ENCODE measurements at places on chromosomes 16 and 17.

DNA sequence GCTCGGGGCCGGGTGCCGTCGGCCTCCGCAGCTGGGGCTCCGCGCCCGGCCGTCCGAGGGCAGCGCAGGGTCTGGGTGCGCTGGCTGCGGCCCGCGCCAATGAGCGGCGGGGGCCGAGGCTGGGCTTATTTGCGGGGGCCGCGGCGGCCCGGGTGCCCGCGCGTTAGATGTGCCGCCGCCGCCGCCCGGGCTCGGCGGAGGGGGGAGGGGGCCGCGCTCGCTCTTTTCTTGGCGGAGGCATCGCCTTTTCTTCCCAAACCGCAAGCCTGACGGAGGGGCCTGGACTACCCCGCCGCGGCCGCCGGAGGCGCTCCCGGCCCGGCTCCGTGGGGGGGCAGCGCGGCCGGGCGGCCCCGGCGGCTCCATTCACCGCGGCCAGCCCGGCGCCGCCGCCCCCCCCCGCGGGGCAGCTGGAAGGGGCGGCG is at the start of gene NOTUM:
Gene NOTUM, minus strand, starts transcription at position 101 of the 425 bp plus-strand sequence. CDS start 278 bp downstream, outside the sequence.
- DNase-seq: peak; percentile 39

- DNase-seq: no peak
These were observed 221.2 kb downstream of the CDH13 start for GRCh38 chr16:82848013-82848412.

DNA sequence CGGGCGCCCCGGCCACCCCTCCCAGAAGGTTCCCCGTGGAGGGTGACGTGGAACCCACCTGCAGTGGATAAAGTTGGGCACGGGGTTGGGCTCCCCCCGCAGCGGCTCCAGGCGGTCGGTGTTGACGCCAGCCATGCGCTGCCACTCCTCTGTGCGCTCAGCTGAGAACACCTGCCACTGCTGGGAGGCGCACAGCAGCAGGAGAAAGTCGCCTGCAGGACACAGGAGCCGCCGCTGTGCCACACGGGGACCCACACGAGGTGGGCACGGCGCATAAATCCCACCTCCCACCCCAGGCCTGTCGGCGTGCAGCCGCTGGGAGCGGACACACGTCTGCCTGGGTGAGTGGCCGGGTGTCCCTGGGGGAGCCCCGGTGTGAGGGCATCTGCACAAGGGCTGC is 20.7 kb downstream of the CTU2 start:
- DNase-seq: no peak

- no peak for DNase-seq
These were observed 3.6 kb downstream of the TEX2 start for GRCh38 chr17:64259426-64259825.

DNA sequence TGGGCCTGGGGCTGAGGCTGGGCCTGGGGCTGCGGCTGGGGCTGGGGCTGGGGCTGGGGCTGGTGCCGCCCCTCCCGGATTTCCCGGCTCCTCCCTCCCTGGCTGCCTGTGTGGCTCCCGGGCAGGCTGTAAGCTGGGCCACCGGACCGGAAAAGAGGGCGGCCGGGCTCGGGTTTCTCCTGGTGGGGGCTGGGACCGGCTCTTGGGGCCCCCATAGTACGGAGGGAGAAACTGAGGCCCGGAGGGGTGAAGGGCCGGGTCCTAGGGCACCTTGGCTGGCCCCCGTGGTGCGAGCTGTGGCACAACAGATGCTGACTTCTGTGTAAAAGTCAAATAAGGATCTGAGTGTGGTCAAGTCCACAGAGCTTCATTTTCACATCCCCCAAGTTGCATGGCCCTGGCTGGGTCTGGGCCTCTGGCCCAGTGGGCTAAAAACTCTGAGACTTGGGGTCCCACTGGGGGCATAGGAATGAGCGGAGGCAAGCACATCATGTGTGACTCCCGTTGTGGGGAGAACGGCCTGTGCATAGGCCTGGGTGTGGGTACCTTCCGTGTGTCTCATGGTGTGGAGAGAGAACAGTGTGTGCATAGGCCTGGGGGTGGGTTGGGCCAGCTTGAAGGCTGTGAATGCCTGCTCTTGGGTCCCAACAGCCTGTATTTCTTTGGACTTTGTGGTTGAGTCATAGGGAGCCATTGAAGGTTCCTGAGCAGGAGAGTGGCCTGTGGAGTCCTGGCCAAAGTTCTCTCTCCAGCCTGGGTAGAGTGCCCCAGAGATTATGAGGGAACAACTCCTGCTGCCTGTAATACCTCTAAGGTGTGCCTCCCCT is 123.9 kb upstream of the CIBAR2 start:
- no peak for DNase-seq

DNA sequence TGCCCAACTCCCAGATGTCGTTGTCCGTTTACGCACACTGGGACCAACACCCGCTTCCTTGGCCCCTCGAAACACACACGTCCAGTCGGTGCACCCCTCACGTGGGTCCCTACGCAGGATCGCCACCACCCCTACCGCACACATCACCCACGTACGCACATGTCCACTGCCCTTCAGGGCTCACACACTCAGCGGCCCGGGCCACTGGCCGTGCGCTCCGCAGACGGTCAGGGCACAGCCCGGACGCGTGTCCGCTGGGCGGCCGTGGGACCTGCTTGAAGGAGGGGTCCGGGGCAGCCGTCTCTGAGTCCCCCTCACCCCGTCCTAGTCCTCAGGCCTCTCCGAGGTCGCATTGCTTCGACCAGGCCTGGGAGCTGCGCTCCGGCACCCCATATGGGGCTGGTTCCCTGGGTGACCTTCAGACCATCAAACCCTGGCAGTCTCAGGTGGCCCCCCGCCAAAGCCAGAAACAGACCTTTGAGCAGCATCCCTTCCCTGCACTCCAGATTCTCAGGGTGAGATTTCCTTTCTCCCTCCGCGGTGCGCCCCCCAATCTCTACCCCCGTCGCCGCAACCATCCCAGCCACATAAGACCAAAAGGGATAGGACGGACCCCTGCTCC is 914 bp upstream of the GPRC5B start:
- no peak for DNase-seq

DNA sequence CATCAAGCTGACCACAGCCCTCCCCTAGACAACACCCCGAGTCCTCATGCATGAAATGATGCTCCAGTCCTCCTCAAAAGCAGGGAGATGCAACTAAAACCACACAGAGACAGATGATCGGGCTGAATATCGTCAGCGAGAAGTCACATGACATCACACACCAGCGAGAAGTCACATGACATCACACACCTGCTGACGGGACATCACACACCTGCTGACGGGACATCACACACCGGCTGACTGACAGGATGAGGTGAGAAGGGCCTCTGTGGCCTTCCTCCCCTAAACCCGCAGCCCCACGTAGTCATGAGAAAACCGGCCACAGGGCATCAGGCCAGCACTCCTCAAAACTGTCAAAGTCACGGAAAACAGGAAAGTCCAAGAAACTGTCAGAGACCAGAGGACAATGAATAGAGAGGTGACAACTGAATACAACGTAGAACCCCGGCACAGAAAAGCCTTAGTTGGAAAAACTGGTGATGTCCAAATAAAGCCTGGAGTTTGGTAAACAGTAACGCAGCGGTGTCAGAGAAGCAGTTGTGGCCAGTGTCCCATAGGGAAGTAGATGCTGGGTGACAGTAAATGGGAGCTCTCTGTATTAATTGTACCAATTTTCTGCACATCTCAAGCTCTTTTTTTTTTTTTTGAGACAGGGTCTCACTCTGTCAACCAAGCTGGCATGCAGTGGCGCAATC is 14.3 kb downstream of the LITAF start:
- no peak for DNase-seq

Measured in SHP77 (cell line).